Esophagus squamous epithelium (tissue), 5 donors: ENCODE measurements at places on chromosomes 2 and 18. TPM values are rescaled to one million over a fixed set of nuclear protein-coding genes. Genes with fewer than 3 reads are reported as not detected.

ALK gene
- total RNA-seq = not detected

ASPRV1 gene
- 0.18 TPM for total RNA-seq

SRBD1 gene
- 16.1 TPM for total RNA-seq

PTPRN gene
- not detected for total RNA-seq

ARHGEF33 gene
- 0.32 TPM for total RNA-seq

DNA sequence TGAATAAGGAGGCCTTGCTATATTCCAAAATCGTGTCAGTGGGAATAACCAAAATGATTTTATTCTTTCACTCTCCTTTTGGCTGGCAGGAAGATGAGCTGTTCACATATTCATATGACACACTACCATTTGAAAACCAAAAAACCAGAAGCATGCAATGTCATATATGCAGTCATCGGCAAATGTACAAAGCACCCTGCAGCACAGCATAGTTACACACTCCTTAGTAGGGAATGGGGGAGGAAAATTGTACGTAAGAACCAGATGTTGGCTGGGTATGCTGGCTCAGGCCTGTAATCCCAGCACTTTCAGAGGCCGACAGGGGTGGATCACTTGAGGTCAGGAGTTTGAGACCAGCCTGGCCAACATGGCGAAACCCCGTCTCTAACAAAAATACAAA, 176.6 kb downstream of the GFPT1 start:
- H3K27me3 ChIP-seq = no peaks in the 10 kb centered on the region
- no peak overlapping the region for H3K27ac ChIP-seq
- H3K4me1 ChIP-seq = peaks cover 24% of the 10 kb centered on the region
- DNase-seq = no peak

DNA sequence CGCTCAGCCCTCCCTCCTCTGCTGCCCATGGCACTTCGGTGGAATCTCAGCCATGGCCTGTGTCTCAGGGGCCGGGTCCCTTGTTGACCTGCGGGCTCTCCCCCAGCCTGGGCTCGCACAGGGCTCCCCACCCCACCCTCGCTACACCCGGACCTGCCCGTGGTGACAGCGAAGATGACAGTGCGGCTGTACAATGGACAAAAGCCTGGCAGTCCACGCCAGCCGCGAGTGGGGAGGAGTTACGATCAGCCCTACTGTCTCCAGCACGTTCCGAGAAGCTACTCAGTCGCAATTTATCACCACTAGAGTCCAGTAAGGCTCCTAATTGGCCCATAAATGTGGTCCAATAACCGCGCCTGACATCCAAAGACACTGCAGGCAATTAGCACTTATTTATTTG, 31.6 kb downstream of the GBX2 start:
- no peak overlapping the region for H3K4me3 ChIP-seq
- no peak overlapping the region for H3K27ac ChIP-seq
- H3K27me3 ChIP-seq = peaks cover 9% of the 10 kb centered on the region

DNA sequence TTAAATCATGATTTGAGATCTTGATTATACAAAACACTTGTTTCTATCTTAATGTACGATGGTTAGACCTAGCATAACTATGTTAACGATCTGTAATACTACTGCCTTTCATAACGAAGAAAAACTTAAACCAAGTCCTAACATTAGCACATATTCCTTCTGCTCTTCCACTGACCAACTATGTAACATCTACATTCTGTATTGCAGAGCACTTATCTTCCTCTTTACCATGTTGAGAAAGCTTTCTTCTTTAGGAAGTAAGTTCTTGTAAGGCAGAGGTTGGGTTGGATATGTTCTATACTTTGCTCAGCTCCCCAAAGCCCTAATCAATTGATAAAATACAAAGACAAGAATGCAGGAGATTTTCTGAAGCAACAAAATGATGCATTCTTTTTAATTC, 7.9 kb upstream of the ZNF407 start:
- H3K36me3 ChIP-seq = peaks cover 22% of the 10 kb centered on the region
- H3K4me1 ChIP-seq = peaks cover 2% of the 10 kb centered on the region
- no peak overlapping the region for H3K4me3 ChIP-seq
- no peaks in the 10 kb centered on the region for H3K27me3 ChIP-seq

GRCh38 chr18:3466045-3466444, 16.1 kb downstream of the TGIF1 start:
- H3K27ac ChIP-seq = no peak overlapping the region
- no peak for DNase-seq
- peaks cover 12% of the 10 kb centered on the region for H3K36me3 ChIP-seq
- no peaks in the 10 kb centered on the region for H3K4me1 ChIP-seq
- no peak overlapping the region for H3K4me3 ChIP-seq
- H3K27me3 ChIP-seq = no peaks in the 10 kb centered on the region

- no peaks in the 10 kb centered on the region for H3K27me3 ChIP-seq
- no peak for DNase-seq
- H3K4me1 ChIP-seq = peaks cover 2% of the 10 kb centered on the region
Measured at GRCh38 chr2:171811245-171811628, 82.8 kb downstream of the SLC25A12 start.

GRCh38 chr18:8657873-8658470, 47.4 kb upstream of the MTCL1 start:
- no peak overlapping the region for H3K4me3 ChIP-seq
- no peaks in the 10 kb centered on the region for H3K36me3 ChIP-seq
- H3K4me1 ChIP-seq = no peaks in the 10 kb centered on the region
- H3K27ac ChIP-seq = no peak overlapping the region
- no peaks in the 10 kb centered on the region for H3K27me3 ChIP-seq

DNA sequence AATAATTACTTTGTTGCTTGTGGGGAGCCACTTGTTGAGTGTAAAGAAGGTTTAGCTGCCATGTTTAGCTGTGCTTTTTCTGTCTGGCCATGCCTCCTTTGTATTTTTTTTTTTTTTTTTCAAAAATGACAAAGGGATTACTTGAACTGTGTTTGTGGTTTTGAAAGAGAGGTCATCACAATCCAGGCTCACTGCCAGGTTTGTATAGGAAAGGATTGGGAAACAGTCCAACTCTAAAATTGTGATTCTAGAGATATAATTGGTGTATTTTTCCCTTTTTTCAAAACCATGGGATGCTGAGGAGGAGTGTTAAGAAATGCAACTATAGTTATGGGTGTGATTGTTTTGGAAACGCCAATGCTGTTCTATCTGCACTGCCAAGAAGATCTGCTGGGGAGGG, 4.3 kb downstream of the ITPRIPL1 start:
- H3K27ac ChIP-seq = no peak overlapping the region
- no peaks in the 10 kb centered on the region for H3K36me3 ChIP-seq
- DNase-seq = no peak
- peaks cover 20% of the 10 kb centered on the region for H3K27me3 ChIP-seq
- no peak overlapping the region for H3K4me3 ChIP-seq
- peaks cover 51% of the 10 kb centered on the region for H3K4me1 ChIP-seq

DNA sequence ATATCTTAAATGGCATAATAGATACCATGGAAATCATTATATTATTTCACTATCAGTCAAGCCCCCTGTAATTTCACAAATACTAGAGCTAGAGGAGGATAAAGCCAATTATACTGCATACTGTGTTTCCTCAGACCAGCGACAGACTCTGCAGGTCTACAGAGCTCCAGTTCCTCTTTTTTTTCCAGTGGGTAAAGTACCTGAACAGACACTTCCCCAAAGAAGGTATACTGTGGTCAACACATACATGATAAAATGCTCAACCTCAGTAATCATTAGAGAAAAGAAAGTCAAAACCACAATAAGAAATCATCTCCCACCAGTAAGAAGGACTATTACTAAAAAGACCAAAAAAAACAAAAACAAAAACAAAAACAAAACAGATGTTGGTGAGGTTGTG, 44.6 kb downstream of the SCN7A start:
- H3K4me3 ChIP-seq = no peak overlapping the region
- no peak for DNase-seq
- H3K27ac ChIP-seq = no peak overlapping the region

DNA sequence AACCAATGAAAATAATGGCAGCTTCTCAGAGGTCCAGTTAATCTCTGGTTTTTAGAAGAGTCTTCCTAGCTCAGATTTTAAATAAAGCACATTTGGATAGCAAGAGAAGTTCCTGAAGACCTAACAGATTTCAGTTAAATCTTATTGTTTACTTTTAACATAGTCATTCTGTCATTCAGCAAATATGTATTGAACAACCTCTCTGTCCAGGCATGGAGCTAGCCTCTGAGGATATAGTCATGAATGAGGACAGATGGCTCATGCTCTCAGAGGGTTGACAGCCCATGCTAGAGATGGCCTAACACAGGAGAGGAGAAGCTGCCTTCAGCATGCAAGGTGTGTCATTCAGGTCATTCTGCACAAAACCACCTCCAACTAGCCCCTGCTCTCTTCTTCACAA, 6.2 kb downstream of the CCBE1 start:
- no peak for DNase-seq
- H3K27me3 ChIP-seq = peaks cover 44% of the 10 kb centered on the region
- H3K4me3 ChIP-seq = no peak overlapping the region
- H3K4me1 ChIP-seq = no peaks in the 10 kb centered on the region
- no peaks in the 10 kb centered on the region for H3K36me3 ChIP-seq

GRCh38 chr18:29879763-29880162, 1162.8 kb downstream of the DSC3 start:
- DNase-seq = no peak
- no peak overlapping the region for H3K4me3 ChIP-seq
- H3K4me1 ChIP-seq = no peaks in the 10 kb centered on the region
- H3K36me3 ChIP-seq = no peaks in the 10 kb centered on the region
- H3K27ac ChIP-seq = no peak overlapping the region

DNA sequence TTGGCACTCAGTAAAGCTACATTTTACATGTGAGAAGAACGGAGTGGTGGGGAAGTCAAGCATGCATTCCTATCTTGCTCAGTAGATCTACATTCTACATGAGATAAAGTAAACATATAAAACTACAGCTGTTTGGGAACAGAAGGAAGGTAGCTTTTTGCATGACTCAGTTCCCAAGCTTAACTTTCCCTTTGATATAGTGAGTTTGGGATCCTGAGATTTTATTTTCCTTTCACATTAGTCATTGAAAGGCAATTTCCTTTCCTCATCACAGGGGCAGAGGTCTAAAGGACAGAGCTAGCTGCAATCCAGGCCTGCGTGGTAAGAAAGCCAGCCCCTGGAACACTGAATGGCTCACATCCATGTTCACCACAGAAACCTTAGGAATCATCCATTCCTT, 257.2 kb downstream of the SRBD1 start:
- H3K4me1 ChIP-seq = no peaks in the 10 kb centered on the region
- H3K36me3 ChIP-seq = no peaks in the 10 kb centered on the region
- no peaks in the 10 kb centered on the region for H3K27me3 ChIP-seq
- no peak for DNase-seq
- H3K27ac ChIP-seq = no peak overlapping the region

GRCh38 chr2:234708091-234708683, 211.3 kb upstream of the ARL4C start:
- H3K4me1 ChIP-seq = no peaks in the 10 kb centered on the region
- no peak overlapping the region for H3K27ac ChIP-seq
- no peak for DNase-seq
- H3K27me3 ChIP-seq = no peaks in the 10 kb centered on the region
- H3K36me3 ChIP-seq = no peaks in the 10 kb centered on the region

GRCh38 chr2:195659114-195659513, 2.1 kb downstream of the SLC39A10 start:
- H3K4me3 ChIP-seq = peak overlapping the region; percentile 95
- peak overlapping the region; percentile 99 for H3K27ac ChIP-seq
- no peaks in the 10 kb centered on the region for H3K27me3 ChIP-seq
- no peaks in the 10 kb centered on the region for H3K36me3 ChIP-seq
- no peak for DNase-seq

DNA sequence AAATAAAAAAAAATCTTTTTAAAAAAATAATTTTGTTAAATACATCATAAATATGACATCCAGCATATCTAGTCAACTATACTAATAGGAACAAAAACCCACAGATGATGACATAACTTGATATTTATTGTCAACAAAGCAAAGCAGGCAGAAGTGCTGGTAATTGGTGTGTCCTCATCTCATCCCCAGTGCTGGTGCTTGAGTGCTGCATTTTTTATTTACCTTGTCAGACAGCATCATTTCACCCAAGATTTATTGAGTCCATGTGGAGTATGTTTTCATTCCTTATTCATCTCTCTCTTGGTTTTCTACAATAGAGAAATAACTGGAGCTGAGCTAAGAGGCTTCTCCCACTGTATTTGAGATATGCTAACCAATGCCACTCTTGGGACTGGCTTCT, 191.6 kb upstream of the SLC14A2 start:
- no peak overlapping the region for H3K27ac ChIP-seq
- H3K4me1 ChIP-seq = no peaks in the 10 kb centered on the region
- H3K4me3 ChIP-seq = no peak overlapping the region
- no peak for DNase-seq
- H3K27me3 ChIP-seq = no peaks in the 10 kb centered on the region
- H3K36me3 ChIP-seq = no peaks in the 10 kb centered on the region

- H3K27ac ChIP-seq = no peak overlapping the region
- H3K36me3 ChIP-seq = no peaks in the 10 kb centered on the region
- no peaks in the 10 kb centered on the region for H3K27me3 ChIP-seq
Measured at GRCh38 chr2:224952936-224953657, 89.2 kb downstream of the DOCK10 start.

DNA sequence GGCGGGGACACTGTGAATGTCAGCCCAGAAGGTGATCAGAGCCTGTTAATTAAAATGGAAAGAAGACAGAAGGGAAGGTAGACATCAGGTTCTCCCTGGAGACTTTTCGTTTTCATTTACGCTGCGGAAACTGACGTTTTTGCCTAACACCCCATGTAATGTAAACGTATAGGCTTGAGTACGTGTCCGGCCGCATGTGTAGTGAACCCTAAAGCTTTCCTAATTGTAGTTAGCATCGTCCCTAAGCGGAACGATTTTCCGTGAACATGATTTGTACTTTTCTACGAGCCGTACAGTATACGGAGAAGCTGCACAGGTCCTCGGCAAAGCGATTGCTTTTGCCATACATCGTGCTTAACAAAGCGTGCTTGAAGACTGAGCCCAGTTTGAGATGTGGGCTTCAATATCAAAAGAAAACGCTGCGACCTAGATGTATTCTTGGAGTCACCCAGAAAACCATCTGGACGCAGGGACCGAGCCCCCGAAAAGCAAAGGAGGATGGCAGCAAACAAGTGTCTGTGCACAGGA, 284 bp downstream of the TIMM21 start:
- H3K36me3 ChIP-seq = no peaks in the 10 kb centered on the region
- peaks cover 56% of the 10 kb centered on the region for H3K4me1 ChIP-seq
- peak overlapping the region; percentile 95 for H3K27ac ChIP-seq
- H3K27me3 ChIP-seq = no peaks in the 10 kb centered on the region
- DNase-seq = no peak
- peak overlapping the region; percentile 81 for H3K4me3 ChIP-seq

DNA sequence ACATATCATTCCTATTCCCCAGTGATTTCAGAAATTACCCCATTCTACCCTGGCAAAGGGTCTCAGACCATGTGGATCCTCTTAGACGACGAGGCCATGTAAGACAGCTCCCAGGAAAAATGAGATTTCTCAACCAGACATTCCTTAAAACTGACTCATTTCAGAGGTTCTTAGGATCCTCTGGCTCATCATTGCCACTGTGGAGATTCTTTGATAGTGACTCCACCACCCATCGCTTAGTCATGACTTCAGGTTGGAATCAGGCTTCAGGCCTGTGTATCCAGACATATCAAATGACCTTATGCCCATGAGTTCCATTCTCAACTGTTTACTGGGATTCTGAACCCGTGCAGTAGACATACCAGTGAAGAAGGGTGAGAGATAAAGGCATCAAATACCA, 245.6 kb upstream of the TCF4 start:
- DNase-seq = no peak
- H3K27me3 ChIP-seq = no peaks in the 10 kb centered on the region
- H3K36me3 ChIP-seq = no peaks in the 10 kb centered on the region
- H3K4me1 ChIP-seq = no peaks in the 10 kb centered on the region
